ENCODE measurements at places on chromosomes 5 and 9.

- DNase-seq: peak; percentile 30
Observed at GRCh38 chr9:125407974-125408900, 146.6 kb downstream of the GAPVD1 start.

DNA sequence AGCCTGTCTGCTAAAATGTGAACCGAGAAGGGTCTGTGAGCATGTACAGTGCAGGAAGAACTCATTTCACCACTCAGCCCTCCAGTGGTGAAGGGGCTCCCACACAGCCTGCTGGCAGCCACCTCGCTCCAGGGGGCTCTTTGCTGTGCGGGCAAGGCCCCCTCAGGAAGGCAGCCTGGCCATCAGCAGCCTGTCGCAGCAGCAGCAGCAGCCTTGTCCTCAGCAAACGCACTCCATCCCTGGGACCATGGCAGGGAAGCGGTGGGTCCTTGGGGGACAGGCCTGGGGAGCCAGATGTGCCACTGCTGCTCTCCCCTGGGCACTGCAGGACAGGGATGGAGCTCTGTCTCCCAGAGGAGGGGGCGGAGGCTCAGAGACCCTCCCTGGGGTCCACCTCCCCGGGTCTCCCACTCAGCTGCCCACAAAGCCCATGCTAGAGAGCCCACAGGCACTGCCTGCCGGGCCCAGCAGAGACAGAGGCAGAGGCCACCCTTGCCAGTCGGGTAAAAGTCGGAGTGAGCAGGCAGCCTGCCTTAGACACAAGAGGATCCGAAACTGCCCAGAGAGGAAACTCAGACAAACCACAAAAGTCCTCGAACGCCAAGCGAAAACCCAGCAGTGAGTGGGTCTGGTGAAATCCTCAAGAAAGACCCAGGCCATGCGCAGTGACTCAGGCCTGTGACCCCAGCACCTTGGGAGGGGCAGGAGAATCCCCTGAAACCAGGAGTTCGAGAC is 8.0 kb downstream of the BRD3 start:
- DNase-seq: peak; percentile 28

DNA sequence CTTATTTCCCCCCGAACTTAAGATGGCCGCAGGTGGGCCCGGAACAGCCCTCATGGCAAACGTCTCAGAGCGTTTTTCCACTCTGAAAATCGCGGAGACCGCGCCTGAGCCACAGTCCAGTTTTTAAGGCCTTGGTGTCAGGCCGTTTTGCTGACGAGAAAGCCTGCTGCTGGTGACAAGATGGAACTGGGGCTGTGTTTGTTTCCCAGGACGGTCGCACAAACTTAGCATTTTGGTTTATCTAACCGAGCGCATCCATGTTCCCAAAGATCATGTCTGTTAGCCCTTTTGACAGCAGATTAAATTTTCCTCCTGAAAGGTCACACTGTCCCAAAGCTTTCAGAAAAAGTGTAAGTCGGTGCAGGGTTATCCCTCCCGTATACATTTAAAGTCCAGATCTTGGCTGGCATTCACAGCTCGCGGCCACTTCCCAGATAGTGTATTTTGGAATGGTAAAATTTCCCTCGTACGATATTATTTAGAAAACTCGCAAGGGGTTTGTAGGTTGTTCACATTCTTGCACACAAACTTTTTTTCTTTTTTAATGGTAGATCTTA is 812 bp downstream of the SREK1 start:
- DNase-seq: no peak

GRCh38 chr5:76576996-76577395 is 46.2 kb downstream of the F2RL2 start:
- DNase-seq: no peak

Measured in gastrocnemius medialis (tissue), 4 donors.